ENCODE measurements at places on chromosomes 13 and 19. TPM values are rescaled to one million over a fixed set of nuclear protein-coding genes. Genes with fewer than 3 reads are reported as not detected.
A peak's percentile ranks its signal among the peaks of the same experiment; 100 is the strongest.

GRCh38 chr13:20667857-20668437, 35.6 kb upstream of the IL17D start:
- DNase-seq: no peak

GRCh38 chr19:19487950-19488874, 27.1 kb downstream of the TSSK6 start:
- DNase-seq: peak; percentile 59

GRCh38 chr19:19352823-19353222, 32.2 kb downstream of the MAU2 start:
- DNase-seq: no peak

GRCh38 chr13:111879719-111880118, 187.2 kb upstream of the SOX1 start:
- DNase-seq: no peak

GRCh38 chr13:27148900-27149299, 22.7 kb downstream of the USP12 start:
- no peak for DNase-seq

DNA sequence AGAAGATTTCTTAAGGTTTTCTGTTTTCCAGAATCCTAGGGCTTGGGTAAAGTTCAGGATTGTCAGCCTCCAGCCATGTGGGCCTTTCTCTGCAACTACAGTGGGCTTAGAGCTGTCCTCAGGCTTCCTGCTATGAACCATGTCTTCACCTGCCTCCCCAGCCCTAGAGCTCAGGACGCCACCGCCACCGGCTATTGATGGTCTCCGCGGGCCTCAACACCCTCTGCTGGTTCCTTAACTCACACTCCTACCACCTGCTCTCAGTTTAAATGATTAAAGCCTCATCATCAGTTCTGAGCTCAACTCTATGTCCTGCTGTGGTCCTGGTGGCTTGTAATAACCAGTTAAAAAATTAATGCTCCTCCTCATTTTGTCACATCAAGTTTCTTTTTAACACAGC, 221.0 kb downstream of the EFNB2 start:
- no peak for DNase-seq

- DNase-seq: no peak
Measured at GRCh38 chr19:7705387-7706187, 3.7 kb upstream of the FCER2 start.

- no peak for DNase-seq
Measured at GRCh38 chr13:114284680-114285079, 3.3 kb downstream of the UPF3A start.

GRCh38 chr13:86976521-86977324, 694.4 kb upstream of the SLITRK5 start:
- DNase-seq: no peak

- DNase-seq: no peak
Measured at GRCh38 chr13:103275081-103275480, 208.9 kb upstream of the SLC10A2 start.

DNA sequence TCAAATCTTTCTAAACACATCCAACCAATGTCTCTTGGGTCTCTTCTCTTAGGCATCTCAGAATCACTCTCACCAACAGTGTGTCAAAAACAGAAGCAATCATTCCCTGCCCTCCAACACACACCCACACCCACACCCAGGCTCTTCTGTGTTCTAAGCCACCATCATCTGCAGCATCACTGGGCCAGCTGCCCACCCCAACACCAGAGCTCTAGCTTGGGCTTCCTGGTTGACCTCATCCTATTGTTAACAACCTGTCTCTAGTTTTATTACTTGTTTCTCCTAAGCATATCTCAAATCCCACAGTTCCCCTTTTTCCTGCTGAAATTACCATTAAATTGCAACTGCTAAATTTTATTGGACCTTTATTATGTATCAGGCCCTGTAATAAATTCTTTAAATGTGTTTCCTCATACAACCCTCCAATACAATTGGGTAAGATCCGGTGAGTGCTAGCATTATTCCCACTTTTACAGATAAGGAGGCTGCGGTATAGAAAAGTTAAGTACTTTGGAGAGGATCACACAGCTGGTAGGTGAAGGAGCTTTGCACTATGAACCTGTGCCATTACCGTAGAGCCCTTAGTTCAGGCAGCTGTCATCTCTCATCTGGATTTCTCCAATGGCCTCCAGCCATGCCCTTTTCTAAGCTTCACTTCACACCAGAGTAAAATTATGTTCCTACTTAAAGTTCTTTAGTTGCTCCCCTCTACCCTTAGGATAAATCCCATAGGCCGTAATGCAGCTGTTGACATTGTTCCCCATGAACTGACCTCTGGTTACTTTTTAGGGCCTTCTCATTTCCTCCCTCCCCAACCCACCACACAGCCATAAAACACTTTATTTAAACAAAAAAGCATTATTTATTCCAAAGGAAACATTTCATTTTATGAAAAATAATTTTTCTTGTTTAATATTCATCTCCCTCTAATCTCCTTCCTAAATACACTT, 227.7 kb downstream of the B3GLCT start:
- DNase-seq: no peak

DNA sequence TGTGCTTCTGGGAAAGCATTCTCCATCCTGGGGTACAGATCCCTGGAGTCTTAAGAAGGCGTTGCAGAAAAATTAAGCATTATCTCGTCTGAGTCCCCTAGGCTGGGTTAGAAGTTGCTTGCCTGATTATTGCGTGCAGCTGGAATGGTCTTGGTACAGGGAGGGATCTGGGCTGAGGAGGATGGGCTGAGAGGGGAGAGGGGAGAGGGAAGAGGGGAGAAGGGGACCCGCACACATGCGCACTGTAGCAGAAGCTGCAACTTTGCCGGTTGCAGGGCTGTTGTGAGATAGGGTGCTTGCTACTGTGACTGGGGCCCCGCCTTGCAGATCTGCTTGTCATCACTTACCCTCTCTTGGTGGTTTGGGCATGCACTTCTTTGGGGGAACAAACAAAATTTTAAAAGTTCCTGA, 316.8 kb downstream of the DLEU7 start:
- no peak for DNase-seq

DNA sequence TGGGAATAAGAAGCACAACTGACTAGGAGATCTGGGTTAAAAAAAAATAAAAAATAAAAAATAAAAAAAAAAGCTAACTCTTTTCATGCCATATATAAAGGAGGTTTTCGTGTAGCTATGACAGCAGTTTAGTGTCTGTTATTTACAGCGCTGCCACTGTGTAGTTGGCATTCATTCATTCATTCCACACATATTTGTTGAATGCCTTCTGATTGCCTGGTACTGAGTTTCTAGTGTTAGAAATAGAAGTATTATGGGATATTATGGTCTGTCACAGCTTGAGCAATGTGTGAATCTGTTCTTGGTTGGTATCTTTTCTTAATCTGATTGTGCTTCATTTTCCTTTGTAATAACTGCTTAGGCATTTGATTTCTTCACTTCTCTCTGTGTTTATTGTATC, 237.4 kb downstream of the NBEA start:
- DNase-seq: no peak

DNA sequence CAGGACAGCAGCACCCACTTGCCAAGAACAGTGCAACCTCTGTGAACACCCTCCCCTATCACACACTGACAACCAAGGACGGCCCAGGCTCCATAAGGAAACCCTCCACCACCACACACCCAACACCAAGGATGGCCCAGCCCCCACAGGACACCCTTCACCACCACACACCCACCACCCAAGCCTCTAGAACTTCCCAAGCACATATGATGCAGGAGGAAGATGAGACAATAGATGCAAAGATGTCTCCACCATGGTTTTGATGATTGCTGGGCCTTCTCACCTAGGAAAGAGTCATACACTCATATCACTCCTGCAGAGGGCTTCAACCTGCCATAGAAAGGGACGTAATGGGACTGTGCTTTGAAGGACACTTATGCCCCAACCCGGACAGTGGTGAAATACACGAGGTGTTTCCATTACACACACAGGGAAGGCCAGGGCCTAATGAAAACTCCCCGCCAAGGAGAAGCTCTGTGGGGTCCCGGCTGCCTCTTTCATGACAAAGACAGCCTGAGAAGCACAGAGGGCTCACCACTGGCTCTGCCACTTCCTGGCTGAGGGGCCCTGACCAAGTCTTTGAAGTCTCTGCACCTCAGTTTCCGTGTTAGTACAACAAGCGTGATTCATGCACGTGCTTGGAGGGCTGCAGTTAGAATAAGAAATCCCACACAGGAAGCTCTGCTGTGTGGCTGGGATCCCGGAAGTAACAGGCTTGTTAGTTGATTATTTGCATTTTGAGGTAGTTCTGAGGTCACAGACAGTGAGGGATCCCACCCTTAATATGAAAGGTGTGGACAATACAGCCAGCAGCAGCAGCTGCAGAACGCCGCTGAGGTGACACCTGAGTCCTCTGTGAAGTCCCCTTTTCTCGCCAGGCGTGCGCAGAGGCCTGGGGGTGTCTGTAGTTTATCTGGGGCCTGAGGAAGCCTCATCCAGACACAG, 61.9 kb upstream of the ATP12A start:
- DNase-seq: no peak

- DNase-seq: peak; percentile 73
Measured at GRCh38 chr19:53086949-53087348, 16.3 kb downstream of the ZNF160 start.

- DNase-seq: no peak
Measured at GRCh38 chr19:45050036-45050435, 11.2 kb downstream of the CLASRP start.

Gene ADGRE1
- polyA plus RNA-seq: not detected

Gene GGACT
- 0.70 TPM for polyA plus RNA-seq

Gene APOC4
- not detected for polyA plus RNA-seq
